Stimulated activated CD8-positive, alpha-beta memory T cell treated with anti-CD3 and anti-CD28 coated beads, Interleukin-2, amount 100 ng/mL, for 1 hour (primary cell): ENCODE measurements at places on chromosomes 3 and 15.

DNA sequence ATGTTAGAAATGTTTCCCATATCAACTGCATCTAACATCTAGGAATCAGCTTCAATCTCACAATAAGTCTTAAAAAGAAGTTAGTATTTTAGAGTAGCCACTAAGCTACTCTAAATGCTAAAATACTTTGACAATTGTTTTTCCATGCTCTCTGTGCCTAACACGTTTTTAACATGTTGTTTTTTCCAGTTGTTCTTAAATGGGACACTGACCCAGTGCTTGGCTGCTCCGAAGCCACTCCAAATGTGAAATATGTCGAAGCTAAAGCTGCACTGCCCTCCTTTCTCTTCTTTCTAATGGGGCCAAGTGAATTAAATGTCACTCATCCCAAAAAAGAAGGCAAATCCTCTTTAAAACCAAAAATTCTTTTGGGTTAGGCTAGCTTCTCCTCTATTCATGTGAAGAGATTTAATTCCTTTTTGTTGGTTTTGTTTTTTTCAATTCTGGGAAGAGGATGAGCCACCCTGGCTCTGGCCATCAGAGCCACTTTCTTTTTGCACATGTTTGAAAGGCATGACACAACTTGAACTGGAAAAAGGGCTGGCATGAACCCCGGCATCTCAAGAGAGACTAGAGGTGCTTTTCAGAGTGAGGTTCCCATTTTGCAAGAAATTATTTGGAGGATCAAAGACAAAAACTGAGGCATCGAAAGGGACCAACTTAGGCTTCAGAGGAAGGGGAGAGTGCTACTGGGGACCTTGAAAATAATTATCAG lies 73.7 kb downstream of the WWTR1 start:
- DNase-seq = no peak

- DNase-seq = no peak
Observed at GRCh38 chr3:12239301-12239700, 49.6 kb upstream of the PPARG start.

DNA sequence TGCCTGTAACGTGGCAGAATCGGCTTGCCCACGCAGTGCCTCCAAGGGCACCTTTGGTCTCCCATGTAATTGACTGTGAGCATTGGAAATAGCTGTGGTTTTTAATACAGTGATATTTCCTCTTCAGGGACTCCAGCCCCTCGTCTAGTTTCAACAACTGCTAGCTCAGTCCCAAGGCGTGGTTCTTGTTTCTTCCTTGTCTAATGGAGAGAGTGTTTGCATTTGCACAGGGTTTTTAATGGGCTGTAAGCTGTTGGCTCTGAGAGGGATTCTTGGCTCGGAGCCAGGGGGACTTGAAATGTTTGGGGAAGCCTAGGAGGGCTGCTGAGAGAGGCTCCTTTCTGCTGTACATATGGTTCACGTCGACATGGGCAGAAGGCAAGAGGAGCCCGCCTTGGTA lies 86.2 kb downstream of the THSD4 start:
- DNase-seq = no peak

GRCh38 chr15:35254062-35254461 lies 169.0 kb upstream of the NANOGP8 start:
- no peak for DNase-seq

GRCh38 chr15:83658430-83659416 lies 4.8 kb downstream of the ADAMTSL3 start:
- no peak for DNase-seq

GRCh38 chr15:96334705-96335410 lies 4.4 kb downstream of the NR2F2 start:
- DNase-seq = no peak

- no peak for DNase-seq
Observed at GRCh38 chr3:105354429-105354828, 12.3 kb upstream of the ALCAM start.

DNA sequence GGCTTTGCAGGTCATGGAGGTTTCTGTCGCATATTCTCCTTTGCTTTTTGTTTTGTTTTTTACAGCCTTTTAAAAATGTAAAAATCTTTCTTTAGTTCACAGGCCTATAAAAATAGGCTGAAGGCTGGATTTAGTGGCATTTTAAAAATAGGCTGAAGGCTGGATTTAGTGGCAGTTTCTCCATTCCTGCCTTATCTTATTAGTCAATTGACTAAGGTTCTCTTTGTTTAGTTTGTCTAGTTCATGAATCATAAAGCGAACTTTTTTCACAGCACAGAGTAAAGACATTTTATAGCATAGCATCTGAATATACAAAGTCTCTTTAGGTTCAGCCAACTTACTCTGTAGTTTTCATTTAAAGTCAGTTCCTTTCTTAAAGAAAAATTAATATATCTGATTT lies 31.4 kb downstream of the AP4E1 start:
- no peak for DNase-seq

- no peak for DNase-seq
Observed at GRCh38 chr15:48814286-48814685, 3.4 kb upstream of the CEP152 start.

GRCh38 chr3:127637546-127637945 lies 8.6 kb downstream of the PODXL2 start:
- no peak for DNase-seq

GRCh38 chr3:90136456-90137191 lies 1029.2 kb downstream of the EPHA3 start:
- no peak for DNase-seq

DNA sequence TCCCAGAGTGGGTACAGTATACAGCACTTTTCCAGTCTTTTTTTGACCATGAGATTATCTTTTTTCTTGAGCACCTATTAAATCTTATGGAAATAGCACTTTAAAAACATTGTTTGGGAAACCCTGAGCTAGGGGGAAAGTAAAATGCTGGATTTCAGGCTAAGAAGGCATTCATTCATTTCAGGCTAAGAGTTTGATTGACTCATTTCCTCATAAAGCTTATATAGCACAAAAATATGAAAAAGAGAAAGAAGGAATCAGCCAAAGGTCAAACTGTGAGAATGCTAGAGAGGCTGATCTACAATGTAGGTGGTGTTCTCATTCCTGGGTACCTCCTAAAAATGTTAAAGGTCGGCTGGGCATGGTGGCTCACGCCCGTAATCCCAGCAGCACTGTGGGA lies 10.5 kb downstream of the TTC23 start:
- DNase-seq = no peak

DNA sequence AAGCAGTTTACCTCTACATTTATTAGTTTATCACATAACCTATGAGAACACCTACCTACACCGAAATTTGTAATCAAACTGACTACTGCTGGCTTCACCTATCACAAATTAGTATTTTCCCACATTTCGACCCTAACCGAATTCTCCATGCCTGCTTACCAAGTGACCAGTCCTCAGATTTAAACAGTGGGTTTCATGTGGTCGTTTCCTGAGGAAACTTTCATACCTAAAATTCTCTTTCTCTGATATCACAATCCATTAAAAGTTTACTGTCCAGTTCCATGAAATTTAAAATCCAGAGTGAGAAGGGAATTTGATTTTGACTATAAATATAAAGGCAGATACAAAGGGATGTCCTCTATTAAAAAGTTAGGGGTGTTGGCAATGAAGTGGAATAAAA lies 1.9 kb downstream of the PLOD2 start:
- no peak for DNase-seq

DNA sequence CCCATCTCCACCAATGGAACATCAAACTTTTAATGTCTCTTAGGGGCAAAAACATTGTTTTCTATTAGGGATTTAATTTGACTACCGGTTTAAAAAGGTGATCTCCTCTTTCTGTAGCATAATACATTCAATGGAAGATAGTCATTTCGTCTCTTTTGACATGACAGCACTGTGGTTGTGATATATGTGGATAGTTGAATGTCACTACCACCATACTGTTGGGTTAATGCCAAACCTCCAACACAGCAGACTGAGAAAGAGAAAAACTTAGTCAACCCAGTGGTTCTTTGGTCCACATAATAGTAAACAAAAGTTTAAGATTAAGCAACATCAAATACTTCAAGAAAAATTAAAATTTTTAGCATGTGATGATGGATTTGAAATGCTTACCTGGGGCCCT lies 530.4 kb downstream of the AGBL1 start:
- DNase-seq = no peak

GRCh38 chr15:56653787-56654186 lies 79.5 kb downstream of the ZNF280D start:
- no peak for DNase-seq

GRCh38 chr3:46378426-46378942 lies 7.7 kb downstream of the CCR5 start:
- peak; percentile 41 for DNase-seq

DNA sequence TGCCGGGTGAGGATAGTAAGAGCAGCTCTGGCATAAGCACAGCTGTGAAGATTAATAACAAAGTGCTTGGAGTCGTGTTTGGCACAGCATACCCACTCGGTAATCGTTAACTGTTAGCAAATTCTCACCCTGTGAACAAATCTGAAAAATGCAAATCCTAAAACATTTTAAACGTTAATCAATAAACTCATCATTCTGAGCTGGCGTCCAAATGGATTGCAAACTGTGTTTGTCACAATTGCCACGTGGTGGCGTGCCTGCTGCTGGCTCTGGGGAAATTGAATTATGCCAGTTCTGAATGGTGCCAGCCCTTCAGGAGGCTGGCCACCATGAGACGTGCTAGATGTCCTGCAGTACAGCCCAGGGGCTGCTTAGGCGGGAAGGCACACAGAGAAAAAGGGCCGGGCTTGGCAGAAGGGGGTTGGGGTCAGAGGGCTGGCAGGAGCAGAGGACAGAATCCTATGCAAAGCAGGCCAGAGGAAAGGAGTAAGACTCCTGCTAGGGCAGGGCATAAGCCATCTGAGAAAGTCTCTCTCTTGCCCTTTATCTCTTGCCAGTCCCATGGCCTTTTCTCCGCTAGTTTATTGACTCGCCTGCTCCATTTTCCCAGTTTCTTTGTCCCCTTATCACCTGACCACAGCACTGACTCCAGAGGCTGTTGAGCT lies 22.1 kb upstream of the POLG start:
- no peak for DNase-seq

DNA sequence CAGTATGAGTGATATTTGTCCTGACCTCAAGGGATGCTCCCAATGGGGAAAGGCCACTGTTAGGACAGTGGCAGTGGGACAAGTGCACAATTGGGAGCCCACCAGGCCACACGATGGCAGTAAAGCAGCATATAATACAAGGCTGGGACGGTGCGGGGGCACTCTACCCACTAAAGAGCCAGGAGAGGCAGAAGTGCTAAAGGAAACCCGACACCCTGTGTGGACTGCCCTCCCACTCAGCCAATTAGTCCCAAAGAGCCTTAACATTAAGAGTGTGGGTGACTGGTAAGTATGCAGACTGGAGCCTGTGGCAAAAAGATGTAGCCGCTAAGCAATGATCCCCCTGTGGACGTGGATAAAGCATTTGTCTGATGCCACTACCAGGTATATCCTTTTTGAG lies 8.2 kb upstream of the ZNF589 start:
- peak; percentile 24 for DNase-seq

- DNase-seq = no peak
Observed at GRCh38 chr3:82839871-82840270, 1078.4 kb upstream of the GBE1 start.

DNA sequence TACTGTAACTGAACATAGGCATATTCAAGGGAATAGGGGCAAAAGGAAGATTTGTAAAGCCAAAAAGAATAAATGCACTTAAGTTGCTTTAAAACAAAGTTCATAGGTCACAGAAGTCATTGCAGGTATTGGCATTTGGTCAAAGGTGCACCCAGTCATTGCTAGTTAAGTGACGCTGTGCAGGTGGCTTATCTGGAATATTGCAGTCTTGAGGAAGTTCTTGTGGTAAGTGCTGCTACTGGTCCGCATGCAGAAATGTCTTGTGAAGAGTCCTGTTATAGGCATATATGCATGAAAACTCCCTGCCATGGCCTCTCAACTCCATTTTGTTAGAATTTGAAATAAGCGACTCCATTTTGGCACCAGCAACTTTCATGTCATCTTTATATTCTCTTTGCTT lies 293.1 kb downstream of the GBE1 start:
- no peak for DNase-seq

DNA sequence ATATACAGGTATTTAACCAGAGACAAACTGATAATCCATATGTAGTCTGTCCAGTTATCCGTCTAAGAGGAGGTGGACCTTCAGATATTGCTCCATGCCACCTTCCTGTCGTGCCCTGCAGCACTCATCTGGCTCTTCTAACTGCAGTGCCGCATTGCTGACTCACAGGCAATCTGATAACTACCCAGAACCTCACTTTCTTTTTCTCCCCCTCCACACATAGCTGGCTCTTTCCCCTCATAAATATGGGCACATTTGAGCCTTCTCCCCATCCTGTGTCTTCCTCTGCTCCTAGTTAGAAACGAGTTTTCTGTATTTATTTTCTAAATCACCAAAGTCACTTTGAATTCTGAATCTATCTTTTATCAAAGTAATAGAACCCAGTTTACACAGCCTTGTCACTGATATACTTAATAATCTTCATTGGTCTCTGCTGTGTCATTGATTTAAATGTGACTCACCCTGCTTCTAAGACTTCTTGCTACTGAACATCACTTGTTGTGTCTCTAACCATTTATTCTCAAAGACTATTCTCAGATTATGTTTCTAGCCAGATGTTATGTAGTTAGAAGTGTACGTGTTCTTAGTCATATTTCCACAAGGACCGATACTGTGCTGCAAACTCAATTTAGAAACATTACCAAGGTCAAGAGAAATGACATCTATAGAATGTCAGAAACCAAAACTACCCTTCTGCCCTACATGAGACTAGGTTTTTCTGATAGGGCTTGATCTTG lies 17.4 kb upstream of the KCNMB2 start:
- no peak for DNase-seq

GRCh38 chr15:63387748-63388493 lies 6.3 kb upstream of the CA12 start:
- DNase-seq = no peak

DNA sequence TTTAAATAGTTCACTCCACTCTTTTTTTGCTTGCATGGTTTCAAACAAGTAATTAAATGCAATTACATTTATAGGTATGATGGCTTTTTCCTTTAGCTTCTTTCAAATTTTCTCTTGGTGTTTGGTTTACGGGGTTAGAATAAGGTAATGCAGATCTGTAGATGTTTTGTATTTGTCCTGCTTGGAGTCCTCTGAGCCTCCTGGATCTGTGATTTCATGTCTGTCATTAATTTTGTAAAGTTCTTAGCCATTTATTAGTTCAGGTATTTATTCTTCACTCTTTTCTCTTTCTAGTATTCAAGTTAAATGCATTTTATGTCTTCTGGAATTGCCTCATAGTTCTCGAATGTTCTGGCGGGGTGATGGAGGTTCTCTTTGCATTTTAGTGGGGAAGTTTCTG lies 1.4 kb upstream of the MRPS25 start:
- no peak for DNase-seq

- no peak for DNase-seq
Observed at GRCh38 chr3:189372243-189372642, 200.5 kb downstream of the TPRG1 start.

- peak; percentile 2 for DNase-seq
Observed at GRCh38 chr3:119891944-119892721, 110.2 kb downstream of the NR1I2 start.

- no peak for DNase-seq
Observed at GRCh38 chr3:116912116-116912515, 202.5 kb downstream of the TUSC7 start.

GRCh38 chr3:47475029-47475569 lies 642 bp downstream of the SCAP start:
- DNase-seq = no peak

GRCh38 chr3:149615731-149616221 lies 42.0 kb downstream of the WWTR1 start:
- no peak for DNase-seq
